ENCODE measurements at places on chromosomes 13 and 19. TPM values are rescaled to one million over a fixed set of nuclear protein-coding genes. Genes with fewer than 3 reads are reported as not detected.

- H3K4me3 ChIP-seq = peak overlapping the region; percentile 81
- H3K36me3 ChIP-seq = no peaks in the 10 kb centered on the region
- H3K27me3 ChIP-seq = no peaks in the 10 kb centered on the region
Observed at GRCh38 chr19:14073261-14073924, 807 bp downstream of the MISP3 start.

GRCh38 chr19:5130371-5131030 is 161.6 kb downstream of the KDM4B start:
- no peak overlapping the region for H3K27ac ChIP-seq
- no peaks in the 10 kb centered on the region for H3K36me3 ChIP-seq
- no peak overlapping the region for H3K4me3 ChIP-seq
- no peak for DNase-seq
- H3K4me1 ChIP-seq = no peaks in the 10 kb centered on the region

GRCh38 chr19:6476155-6476895 is 5.3 kb downstream of the DENND1C start:
- DNase-seq = peak; percentile 95
- no peaks in the 10 kb centered on the region for H3K27me3 ChIP-seq
- no peaks in the 10 kb centered on the region for H3K4me1 ChIP-seq
- H3K27ac ChIP-seq = no peak overlapping the region
- H3K36me3 ChIP-seq = no peaks in the 10 kb centered on the region

The CPB2 gene
- total RNA-seq = 0.40 TPM

The ZNF418 gene
- 1.1 TPM for total RNA-seq

The UBE2L5 gene
- not detected for total RNA-seq

DNA sequence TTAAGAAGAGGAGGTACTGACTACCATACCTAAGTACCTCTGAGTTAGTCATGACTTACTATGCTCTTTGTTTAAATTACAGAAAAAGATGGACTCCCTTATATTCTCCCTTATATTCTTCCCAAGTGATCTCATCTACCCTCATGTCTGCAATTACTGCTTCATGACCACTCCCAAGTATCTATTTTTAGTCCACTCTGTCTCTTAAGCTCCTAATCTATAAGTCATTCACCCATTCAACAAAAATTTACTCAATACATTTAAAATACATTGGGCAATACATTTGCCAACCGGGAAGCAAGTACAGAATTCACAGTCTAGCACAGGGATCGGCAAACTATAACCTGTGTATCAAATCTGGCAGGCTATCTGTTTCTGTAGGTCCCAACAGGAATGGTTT is 42.6 kb downstream of the KPNA3 start:
- H3K4me3 ChIP-seq = no peak overlapping the region
- H3K4me1 ChIP-seq = no peaks in the 10 kb centered on the region
- H3K36me3 ChIP-seq = no peaks in the 10 kb centered on the region
- DNase-seq = no peak

The GFY gene
- total RNA-seq = not detected

The ZNF177 gene
- total RNA-seq = 0.88 TPM

- no peaks in the 10 kb centered on the region for H3K36me3 ChIP-seq
- DNase-seq = no peak
- no peak overlapping the region for H3K27ac ChIP-seq
- H3K4me3 ChIP-seq = no peak overlapping the region
- no peaks in the 10 kb centered on the region for H3K27me3 ChIP-seq
Observed at GRCh38 chr13:105894697-105895096, 640.8 kb downstream of the EFNB2 start.

GRCh38 chr19:11044431-11044830 is 44.8 kb upstream of the LDLR start:
- H3K27ac ChIP-seq = no peak overlapping the region
- no peak for DNase-seq
- no peaks in the 10 kb centered on the region for H3K36me3 ChIP-seq
- H3K27me3 ChIP-seq = no peaks in the 10 kb centered on the region

The LHB gene
- total RNA-seq = not detected

The CEBPG gene
- total RNA-seq = 72.3 TPM

- H3K27ac ChIP-seq = no peak overlapping the region
- H3K4me3 ChIP-seq = no peak overlapping the region
- DNase-seq = no peak
- no peaks in the 10 kb centered on the region for H3K27me3 ChIP-seq
- peaks cover 20% of the 10 kb centered on the region for H3K4me1 ChIP-seq
Observed at GRCh38 chr19:2547033-2547680, 71.2 kb downstream of the GADD45B start.

DNA sequence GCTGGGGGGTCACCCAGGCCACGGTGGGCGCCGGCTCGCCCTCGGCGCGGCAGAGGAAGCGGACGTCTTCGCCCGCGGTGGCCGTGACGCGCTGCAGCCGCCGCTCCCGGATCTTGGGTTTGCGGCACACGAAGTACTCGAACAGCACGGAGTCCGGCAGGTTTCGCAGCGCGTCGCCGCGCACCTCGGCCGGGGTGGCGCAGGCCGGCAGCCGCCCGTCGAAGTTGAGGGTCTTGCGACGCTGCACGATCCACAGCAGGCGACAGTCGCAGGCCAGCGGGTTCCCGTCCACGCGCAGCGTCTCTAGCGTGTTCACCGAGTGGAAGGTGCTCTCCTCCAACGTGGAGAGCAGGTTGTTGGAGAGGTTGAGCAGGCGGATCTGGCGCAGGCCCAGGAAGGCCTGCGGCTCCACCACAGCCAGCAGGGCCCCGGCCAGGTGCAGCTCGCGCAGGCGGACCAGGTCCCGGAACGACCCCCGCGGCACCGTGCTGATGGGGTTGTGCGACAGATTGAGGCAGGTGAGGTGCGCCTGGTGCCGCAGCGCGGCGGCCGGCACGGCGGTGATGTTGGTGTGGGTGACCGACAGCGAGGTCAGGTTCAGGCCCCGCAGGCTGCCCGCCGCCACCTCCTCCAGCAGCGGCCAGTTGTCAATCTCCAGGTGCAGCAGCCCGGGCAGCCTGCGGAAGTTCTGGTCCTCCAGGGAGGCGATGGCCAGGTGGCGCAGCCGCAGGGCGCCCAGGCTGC is 8.6 kb upstream of the PEAK3 start:
- H3K4me1 ChIP-seq = peaks cover 11% of the 10 kb centered on the region
- peak overlapping the region; percentile 22 for H3K27ac ChIP-seq
- no peaks in the 10 kb centered on the region for H3K36me3 ChIP-seq
- DNase-seq = peak; percentile 17
- peaks cover 34% of the 10 kb centered on the region for H3K27me3 ChIP-seq

DNA sequence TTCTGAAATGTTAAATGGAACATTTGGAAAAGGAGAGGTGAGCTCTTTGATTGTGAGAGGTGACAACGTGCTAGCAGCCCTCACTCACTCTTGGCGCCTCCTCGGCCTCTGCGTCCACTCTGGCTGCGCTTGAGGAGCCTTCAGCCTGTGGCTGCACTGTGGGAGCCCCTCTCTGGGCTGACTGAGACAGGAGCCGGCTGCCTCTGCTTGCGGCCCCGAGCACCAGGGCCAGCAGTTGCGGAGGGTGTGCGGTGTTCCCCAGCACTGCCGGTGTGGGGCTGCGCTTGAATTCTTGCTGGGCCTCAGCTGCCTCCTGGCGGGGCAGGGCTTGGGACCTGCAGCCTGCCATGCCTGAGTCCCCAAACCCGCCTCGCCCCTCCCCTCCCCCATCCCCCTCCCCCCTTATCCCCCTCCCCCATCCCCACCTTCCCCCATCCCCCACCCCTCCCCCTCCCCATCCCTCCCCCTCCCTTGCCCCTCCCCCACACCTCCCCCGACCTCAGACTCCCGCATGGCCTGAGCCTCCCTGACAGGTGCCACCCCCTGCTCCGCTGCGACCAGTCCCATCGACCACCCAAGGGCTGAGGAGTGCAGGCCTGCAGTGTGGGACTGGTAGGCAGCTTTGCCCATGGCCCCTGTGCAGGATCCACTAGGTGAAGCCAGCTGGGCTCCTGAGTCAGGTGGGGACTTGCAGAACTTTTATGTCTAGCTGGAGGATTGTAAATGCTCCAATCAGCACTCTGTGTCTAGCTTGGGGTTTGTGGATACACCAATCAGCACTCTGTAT is 411.0 kb downstream of the OLFM4 start:
- no peaks in the 10 kb centered on the region for H3K27me3 ChIP-seq
- no peak overlapping the region for H3K27ac ChIP-seq
- no peak for DNase-seq
- no peaks in the 10 kb centered on the region for H3K36me3 ChIP-seq
- H3K4me3 ChIP-seq = no peak overlapping the region
- H3K4me1 ChIP-seq = no peaks in the 10 kb centered on the region

GRCh38 chr13:109599901-109600657 is 186.3 kb downstream of the IRS2 start:
- no peak overlapping the region for H3K4me3 ChIP-seq
- H3K4me1 ChIP-seq = no peaks in the 10 kb centered on the region
- no peak overlapping the region for H3K27ac ChIP-seq
- no peaks in the 10 kb centered on the region for H3K36me3 ChIP-seq

The PSG3 gene
- not detected for total RNA-seq

The LGALS14 gene
- not detected for total RNA-seq

DNA sequence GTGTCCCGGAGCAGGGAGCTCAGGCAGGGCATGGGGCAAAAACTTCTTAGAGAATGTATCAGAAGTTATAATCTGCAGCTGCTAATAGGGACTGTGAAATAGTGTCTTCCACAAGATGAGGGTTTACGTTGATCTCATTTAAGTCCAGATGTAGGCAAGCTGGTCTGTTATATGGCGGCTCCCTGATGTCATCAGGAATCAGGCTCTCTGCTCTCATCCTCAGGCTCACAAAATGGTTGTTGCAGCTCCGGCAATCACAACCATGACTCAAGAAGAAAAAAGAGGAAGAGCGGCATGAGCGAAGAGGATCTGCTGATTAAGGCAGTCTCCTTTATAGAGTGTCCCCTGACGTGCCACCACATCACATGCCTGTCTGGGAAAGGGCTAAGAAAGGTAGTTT is 191.3 kb downstream of the KLF5 start:
- no peaks in the 10 kb centered on the region for H3K4me1 ChIP-seq
- no peaks in the 10 kb centered on the region for H3K36me3 ChIP-seq
- no peak overlapping the region for H3K4me3 ChIP-seq
- no peak overlapping the region for H3K27ac ChIP-seq
- no peaks in the 10 kb centered on the region for H3K27me3 ChIP-seq

GRCh38 chr13:80584785-80585184 is 243.9 kb upstream of the SPRY2 start:
- H3K4me1 ChIP-seq = no peaks in the 10 kb centered on the region
- H3K27me3 ChIP-seq = no peaks in the 10 kb centered on the region
- no peak overlapping the region for H3K27ac ChIP-seq
- no peak overlapping the region for H3K4me3 ChIP-seq

GRCh38 chr13:36981156-36981743 is 17.9 kb downstream of the ALG5 start:
- peaks cover 8% of the 10 kb centered on the region for H3K36me3 ChIP-seq
- H3K27ac ChIP-seq = no peak overlapping the region
- no peaks in the 10 kb centered on the region for H3K4me1 ChIP-seq
- no peak for DNase-seq
- H3K27me3 ChIP-seq = no peaks in the 10 kb centered on the region
- no peak overlapping the region for H3K4me3 ChIP-seq

GRCh38 chr13:73035660-73036059 is 23.1 kb upstream of the KLF5 start:
- no peaks in the 10 kb centered on the region for H3K4me1 ChIP-seq
- H3K27me3 ChIP-seq = no peaks in the 10 kb centered on the region
- H3K36me3 ChIP-seq = no peaks in the 10 kb centered on the region

DNA sequence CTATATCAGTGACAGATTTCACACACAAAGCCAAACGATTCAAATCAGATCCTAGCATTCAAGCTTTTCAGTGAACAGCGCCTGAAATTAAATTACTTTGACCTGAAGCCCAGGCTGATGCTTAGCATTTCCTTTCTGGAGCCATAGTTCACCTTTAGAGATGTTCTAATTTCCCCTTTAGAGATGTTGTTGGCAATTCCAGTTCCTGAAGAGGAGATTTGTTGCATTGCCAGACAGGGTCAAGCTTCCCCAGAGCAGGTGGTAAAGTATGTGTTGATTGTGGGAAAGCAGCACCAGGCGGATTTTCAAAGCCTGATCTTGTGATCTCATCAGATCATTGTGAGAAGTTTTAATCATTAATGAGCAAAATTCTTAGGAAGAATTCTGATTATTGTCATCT is 609.8 kb upstream of the KLF12 start:
- no peaks in the 10 kb centered on the region for H3K27me3 ChIP-seq
- H3K4me3 ChIP-seq = no peak overlapping the region
- no peak overlapping the region for H3K27ac ChIP-seq
- no peak for DNase-seq

GRCh38 chr13:51232328-51232727 is 10.1 kb downstream of the FAM124A start:
- no peak for DNase-seq
- H3K4me1 ChIP-seq = no peaks in the 10 kb centered on the region
- H3K4me3 ChIP-seq = no peak overlapping the region
- no peaks in the 10 kb centered on the region for H3K36me3 ChIP-seq
- no peak overlapping the region for H3K27ac ChIP-seq
- no peaks in the 10 kb centered on the region for H3K27me3 ChIP-seq

The APOC1 gene
- total RNA-seq = 10.4 TPM

The PINLYP gene
- total RNA-seq = 0.52 TPM

DNA sequence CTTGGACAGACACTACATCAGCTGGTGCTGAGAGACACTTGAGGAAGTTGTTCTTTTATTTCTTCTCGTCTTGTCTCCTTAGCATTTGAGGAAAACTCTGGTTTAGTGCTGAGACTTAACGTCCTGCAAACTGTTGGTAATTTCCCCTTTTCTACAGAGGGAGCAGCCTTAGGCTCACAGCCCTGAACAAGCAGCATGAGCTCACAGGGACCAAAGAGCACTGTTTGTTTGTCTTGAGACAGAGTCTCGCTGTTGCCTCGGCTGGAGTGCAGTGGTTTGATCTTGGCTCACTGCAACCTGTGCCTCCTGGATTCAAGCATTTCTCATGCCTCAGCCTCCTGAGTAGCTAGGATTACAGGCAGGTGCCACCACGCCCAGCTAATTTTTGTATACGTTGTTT is 5.5 kb downstream of the ZNF805 start:
- H3K36me3 ChIP-seq = peaks cover 7% of the 10 kb centered on the region
- H3K27ac ChIP-seq = no peak overlapping the region
- no peak overlapping the region for H3K4me3 ChIP-seq
- peaks cover 17% of the 10 kb centered on the region for H3K4me1 ChIP-seq
- H3K27me3 ChIP-seq = no peaks in the 10 kb centered on the region
- no peak for DNase-seq

Measured in colonic mucosa (tissue), 4 donors.